ENCODE measurements at places on chromosomes 11 and 22. TPM values are rescaled to one million over a fixed set of nuclear protein-coding genes. Genes with fewer than 3 reads are reported as not detected.

The NCAM1 gene
- total RNA-seq: 9.3 TPM

DNA sequence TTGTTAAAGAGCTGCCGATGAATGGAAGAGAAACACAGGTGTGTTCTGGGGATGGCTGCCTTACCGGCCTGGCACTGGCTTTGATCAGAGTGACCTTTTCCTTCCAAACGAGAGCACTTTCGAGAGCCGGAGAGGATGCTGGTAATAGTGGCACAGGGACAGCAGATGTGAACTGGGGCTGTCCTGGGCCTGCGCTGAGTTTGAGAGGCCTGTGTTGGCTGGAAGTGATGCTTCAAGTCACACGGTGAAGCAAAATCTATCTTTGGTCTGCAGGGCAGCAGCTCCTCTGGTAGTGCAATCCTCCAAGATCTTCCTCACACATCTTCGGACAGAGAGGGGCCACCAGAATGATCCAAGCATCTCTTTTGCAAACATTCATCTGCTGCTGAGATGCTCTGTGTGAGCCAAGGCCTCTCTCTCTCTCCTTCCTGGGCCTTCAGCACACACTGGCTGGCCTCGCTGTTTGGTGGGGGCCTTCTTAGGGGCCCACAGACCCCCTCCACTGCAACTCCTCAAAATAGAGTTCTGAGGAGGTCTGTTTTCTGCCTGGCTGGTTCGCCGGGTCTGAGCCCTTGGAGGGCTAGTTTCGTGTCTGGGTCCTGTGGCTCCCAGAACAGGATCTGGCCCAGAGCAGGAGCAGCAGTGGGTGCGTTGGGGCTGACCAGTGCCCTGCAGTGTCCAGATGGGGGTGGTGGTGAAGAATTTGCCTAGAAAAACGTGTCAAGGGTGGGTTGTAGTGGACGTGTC, 6.4 kb downstream of the MPPED1 start:
- peak; percentile 6 for DNase-seq

GRCh38 chr11:98307827-98308491, 712.8 kb upstream of the CNTN5 start:
- no peak for DNase-seq

- peak; percentile 98 for DNase-seq
Measured at GRCh38 chr11:74592441-74593362, at the start of gene POLD3. POLD3 (plus strand) TSS chr11:74592582; CDS start chr11:74592659, 77 bp downstream.

The CDPF1 gene
- 6.7 TPM for total RNA-seq

The POTEH gene
- total RNA-seq: not detected

DNA sequence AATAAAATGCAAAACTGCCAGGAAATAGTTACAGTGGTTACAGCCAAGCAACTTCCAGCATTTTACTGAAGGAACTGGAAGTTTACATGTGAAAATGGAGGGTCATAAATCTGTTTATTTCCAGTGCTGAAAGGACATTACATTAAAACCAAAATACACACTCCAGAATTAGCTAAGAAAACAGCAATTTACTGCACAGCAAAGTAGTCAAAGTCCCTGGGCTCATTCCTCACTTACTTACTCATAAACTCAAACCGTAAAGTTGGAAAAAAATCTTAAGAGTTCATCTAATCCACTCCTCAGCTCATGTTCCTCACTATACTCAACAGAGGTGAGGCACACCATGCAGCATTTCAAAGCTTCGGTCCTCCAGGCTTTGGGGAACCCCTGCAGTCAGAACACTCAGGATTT, 17.4 kb downstream of the CTSC start:
- no peak for DNase-seq

DNA sequence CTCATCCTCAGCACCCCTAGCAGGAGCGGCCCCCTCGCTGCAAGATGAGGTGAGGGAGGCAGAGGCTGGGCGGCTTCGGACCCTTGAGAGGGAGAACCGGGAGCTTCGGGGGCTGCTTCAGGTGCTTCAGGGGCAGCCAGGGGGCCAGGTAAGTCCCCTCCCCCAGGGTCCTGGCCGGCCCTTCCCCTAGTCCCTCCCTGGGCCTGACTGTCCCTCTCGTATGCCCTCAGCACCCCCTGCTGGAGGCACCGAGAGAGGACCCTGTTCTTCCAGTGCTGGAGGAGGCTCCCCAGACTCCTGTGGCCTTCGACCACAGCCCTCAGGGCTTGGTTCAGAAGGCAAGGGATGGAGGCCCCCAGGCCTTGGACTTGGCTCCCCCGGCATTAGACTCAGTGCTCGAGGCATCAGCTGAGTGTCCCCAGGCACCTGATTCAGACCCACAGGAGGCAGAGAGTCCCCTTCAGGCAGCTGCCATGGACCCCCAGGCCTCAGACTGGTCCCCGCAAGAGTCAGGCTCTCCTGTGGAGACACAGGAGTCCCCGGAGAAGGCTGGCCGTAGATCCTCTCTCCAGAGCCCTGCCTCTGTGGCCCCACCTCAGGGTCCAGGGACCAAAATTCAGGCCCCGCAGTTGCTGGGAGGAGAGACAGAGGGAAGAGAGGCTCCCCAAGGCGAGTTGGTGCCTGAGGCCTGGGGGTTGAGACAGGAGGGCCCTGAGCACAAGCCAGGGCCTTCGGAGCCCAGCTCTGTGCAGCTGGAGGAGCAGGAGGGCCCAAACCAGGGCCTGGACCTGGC, 4.0 kb downstream of the CCDC88B start:
- peak; percentile 62 for DNase-seq

DNA sequence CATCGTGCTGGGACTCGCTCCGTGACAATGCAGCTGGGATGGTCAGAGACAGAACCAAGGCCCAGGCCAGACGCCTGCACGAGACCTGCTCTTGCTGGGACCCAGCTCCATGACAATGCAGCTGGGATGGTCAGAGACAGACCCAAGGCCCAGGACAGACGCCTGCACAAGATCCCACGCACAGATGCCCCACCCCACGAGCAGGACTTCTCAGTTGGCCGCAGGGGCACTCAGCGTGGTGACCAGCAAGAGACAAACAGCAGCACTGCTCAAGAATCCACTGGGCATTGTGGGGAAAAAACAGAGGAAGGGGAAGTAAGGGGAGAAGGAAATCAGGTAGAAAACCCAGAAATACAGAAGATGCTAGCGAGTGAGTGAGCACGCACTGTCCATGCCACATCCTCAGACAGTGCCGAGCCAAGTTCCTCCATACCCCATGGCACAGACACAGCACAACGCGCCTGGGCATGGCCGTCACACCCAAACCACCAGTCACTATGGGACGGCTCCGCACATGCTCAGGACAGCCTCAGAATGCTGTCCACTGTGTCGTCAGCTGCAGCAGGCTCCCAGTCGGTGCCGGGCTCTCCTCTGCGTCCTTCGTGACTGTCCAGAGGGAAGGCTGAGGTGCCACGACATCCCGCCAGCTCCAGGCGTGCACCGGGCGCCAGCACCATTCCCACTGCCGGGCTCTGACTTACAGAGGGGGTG, 44.5 kb downstream of the BRD1 start:
- DNase-seq: no peak

GRCh38 chr22:24391836-24392217, 35.6 kb upstream of the ADORA2A start:
- no peak for DNase-seq

DNA sequence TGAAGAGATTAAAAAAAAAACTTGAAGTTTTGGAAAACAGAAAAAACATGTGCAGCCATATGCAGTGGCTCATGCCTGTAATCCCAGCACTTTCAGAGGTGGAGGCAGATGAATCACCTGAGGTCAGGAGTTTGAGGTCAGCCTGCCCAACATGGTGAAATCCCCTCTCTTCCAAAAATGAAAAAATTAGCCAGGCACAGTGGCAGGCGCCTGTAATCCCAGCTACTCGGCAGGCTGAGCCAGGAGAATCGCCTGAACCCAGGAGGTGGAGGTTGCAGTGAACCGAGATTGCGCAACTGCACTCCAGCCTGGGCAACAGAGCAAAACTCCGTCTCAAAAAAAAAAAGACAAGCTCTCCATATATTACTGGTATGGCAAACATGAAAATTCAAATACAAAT, 7.6 kb downstream of the DLG2 start:
- no peak for DNase-seq

The MMP10 gene
- not detected for total RNA-seq

DNA sequence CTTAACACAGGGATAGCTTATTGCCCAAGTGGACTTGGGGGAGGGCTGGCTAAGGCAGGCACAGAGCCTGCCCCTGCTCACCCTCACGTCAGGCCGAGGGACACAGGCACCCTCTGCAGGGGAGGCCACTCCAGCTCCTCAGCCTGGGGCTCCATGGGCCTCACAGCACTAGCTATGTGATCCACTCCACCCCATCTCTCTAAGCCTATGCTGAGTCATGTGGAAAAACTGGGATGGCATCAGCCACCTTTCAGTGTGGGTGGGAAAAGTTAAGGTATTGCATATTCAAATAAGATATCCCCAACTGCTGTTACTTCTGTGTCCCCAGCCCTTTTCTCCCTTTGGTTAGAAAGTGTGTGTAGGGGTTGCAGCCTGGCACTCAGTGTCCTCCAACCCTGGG, 22.3 kb downstream of the RANGAP1 start:
- DNase-seq: no peak

GRCh38 chr22:49488943-49489342, 338.7 kb downstream of the BRD1 start:
- DNase-seq: no peak

DNA sequence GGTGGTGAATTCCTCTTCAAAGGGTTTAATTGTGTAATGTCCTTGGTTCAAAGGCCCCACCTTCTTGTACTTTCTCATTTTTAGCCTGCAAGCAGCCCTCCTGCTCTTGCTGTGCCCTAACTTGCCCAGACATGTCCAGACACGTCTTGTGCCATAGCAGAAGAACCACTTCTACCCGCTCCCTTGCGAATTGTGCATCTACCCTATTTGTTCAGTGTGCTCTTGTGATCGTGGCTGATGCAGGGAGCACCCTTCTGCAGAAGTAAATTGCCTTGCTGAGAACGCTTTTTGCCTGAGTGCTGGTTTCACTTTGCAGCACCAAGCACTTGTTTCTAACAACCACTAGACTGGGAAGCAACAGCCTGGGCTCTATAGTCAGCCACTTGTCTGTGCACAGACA, 249.4 kb downstream of the SBF2 start:
- no peak for DNase-seq

The CD3E gene
- 9.7 TPM for total RNA-seq

DNA sequence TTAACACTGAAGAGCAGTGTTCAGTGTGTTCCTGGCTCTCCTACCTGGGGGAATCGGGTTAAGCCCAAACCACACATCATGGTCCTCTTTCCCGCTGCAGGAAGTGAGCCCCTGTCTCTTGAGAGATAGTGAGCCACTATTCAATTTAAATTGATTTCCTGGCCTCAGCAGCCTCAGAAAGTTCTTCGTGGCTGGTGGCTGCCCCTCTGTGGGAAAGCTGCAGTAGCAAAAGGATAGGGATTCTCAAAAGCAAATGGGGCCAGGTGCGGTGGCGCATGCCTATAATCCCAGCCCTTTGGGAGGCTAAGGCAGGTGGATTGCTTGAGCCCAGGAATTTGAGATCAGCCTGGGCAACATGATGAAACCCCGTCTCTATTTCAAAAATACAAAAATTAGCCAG, 49.1 kb upstream of the CD5 start:
- DNase-seq: no peak

DNA sequence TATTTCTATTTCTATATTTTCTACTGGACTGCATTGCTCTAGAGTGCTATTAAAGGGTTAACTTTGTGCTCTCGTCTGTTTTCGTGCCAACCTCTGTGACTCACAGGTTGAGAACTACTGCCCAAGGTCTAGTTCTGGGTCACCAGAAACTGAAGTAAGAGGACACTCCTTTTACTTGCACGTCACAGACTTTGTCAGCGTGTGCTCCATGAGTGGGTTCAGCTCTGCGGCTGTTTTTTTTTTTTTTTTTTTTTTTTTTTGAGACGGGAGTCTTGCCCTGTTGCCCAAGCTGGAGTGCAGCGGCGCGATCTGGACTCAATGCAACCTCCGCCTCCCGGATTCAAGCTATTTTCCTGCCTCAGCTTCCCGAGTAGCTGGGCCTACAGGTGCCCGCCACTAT, 49.8 kb downstream of the CLMP start:
- DNase-seq: no peak

The MISFA gene
- 3.3 TPM for total RNA-seq

DNA sequence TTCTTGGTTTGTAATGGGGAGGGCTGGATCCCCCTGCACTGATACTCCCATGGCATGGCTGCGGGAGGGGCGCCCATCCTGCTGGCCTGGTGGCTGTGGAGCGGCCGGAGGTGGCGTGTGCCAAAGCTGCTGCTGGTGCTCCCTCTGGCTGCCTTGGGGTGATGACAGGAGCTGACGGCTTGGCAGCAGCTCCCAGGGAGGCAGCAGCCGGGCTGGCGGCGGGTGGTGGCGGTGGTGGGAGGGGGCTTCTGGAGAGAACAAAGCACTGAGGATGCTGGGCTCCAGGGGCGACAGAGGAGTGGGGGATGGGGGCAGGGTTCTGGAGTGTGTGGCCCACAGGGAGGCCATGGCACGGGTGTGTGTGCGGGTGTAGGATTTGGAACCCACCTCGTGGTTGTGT, 11.4 kb upstream of the MPPED1 start:
- no peak for DNase-seq

The INPPL1 gene
- 151 TPM for total RNA-seq

DNA sequence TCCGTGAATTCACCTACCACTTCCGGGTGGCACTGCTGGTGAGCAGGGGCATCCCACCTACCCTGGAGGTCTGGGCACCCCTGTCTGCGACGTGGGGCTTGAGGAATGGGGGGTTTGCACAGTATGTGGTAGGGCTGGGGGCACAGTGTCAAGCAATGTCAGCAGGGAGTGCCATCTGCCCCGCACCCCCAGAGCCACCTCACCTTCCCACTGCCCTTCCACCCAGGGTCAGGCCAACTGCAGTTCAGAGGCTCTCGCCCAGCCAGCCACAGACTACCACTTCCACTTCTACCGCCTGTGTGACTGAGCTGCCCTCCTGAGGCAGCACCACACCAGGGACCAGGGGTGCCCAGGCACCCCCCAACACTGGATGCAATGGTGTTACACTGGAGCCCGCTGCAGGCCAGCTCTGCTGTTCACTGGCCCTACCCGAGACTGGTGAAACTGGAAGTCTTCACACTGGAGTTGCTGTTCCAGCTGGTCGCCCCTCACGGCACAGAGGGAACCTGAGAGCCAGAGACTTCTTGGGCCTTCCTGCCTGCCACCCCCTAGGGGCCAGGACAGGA, 6.5 kb downstream of the TMEM258 start:
- DNase-seq: no peak

DNA sequence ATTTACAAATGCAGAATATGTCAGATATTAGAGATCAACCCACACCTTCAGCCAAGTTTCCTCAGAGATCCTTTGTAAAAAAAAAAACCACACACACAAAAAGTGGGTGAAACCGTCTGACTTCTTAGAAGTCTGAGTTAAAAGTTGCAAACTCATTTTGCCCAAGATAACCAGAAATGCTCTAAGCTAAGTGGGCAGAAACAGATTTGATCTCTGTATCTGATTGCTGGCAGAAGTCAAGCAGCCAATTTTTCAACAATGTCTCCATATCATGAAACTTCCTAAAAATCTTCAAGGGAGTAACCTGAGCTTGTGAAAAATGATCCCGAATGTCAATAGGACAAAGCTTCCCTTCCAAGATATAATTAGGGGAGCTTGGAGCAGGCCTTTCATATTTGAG, 28.6 kb upstream of the ATXN10 start:
- no peak for DNase-seq

The ARHGAP20 gene
- 2.8 TPM for total RNA-seq

GRCh38 chr11:86745571-86745970, 54.8 kb upstream of the PRSS23 start:
- no peak for DNase-seq

The LSP1 gene
- total RNA-seq: 18.5 TPM

GRCh38 chr11:31254415-31254814, 115.1 kb downstream of the DCDC1 start:
- DNase-seq: no peak

The CBLIF gene
- total RNA-seq: 0.63 TPM

The MUC5B gene
- 135 TPM for total RNA-seq
